Activated T-cell treated with anti-CD3 and anti-CD28 coated beads, Interleukin-2, amount 50 U/mL, for 72 hours (primary cell): ENCODE measurements at places on chromosomes 1 and 21. TPM values are rescaled to one million over a fixed set of nuclear protein-coding genes. Genes with fewer than 3 reads are reported as not detected.
A peak's percentile ranks its signal among the peaks of the same experiment; 100 is the strongest.

DNA sequence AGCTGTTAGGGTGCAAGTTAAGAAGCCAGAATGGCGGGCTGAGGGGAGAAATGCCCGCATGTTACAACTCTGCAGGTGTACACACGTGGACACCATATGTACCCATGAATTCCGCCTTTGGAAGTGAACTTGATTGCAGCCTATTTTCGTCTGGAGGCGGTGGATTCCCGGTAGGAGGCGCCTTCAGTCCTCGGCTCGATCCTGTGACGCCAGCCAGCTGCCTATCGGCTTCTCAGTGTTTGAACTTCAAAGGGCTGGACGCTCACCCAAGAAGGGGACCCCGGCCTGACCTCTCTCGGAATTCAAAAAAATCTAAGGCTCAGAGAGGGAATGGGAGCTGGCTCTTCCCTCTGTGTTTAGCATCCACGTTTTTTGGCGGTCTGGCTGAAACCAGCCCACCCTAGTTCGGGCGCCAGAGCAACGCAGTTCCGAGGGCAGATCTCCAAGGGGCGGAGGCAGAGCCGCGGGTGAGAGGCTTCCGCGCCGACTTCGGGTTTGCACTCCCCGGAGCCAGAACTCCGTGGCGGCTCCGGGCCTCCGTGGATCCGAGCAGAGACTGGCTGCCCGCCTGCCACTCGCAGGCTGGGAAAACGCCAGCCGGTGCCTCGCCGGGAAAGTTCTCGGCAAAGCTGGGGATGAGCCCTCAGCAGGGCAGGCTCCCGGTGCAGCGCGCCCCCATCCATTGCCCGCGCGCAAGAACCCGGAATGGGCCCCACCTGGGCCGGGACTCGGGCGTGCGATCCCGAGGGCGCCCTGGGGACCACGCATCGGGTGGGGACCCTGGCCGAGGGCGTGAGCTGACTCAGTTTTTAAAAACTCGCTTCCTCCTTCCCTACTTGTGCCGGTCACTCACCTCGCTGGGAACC, 996 bp upstream of the TMEM51 start:
- peak overlapping the region; percentile 68 for H3K4me3 ChIP-seq
- H3K27ac ChIP-seq = no peak overlapping the region
- peaks cover 70% of the 10 kb centered on the region for H3K27me3 ChIP-seq

DNA sequence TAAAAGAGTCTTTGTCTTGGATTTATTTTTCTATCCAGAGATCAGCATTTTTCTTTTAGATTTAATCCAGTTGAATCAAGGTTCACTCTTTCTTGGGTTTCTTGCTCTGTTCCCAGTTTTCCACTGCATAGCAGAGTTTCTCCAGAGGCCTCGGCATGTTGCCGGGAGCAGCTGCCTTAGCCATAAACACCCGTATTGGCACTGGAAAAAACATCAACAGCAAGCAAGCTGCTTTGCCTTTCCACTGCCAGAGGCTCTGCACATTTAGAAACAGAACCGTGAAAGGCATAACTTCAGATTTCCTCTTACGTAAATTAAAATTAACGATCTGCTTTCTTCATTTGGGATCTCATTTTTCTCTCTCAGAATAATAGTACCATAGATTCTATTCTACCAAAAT, 181.8 kb upstream of the L1TD1 start:
- H3K27ac ChIP-seq = no peak overlapping the region
- no peak overlapping the region for H3K4me3 ChIP-seq
- peaks cover 1% of the 10 kb centered on the region for H3K36me3 ChIP-seq
- DNase-seq = no peak

Gene UBASH3A
- total RNA-seq = 54.5 TPM

GRCh38 chr1:81920245-81920740, 119.6 kb downstream of the ADGRL2 start:
- no peaks in the 10 kb centered on the region for H3K36me3 ChIP-seq
- no peaks in the 10 kb centered on the region for H3K27me3 ChIP-seq
- H3K27ac ChIP-seq = no peak overlapping the region

DNA sequence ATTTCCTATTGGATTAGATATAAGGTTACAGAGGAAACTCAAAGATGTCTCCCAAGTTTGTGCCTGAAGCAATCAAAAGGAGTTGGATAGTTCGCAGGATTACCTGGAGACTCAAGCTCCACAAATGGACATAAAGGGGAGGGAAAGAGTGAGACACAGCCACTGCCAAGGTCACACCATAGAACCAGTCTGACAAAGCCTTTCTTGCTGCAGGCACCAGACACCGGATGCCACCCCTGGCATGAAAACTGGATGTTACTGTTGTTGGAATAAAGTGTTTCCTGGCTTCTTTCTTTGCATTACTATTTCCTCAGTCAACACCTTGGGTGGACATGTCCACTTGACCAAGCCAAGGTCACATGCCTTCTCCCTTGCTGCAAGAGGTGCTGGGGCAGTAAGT, 70.6 kb downstream of the SNRPE start:
- H3K4me3 ChIP-seq = no peak overlapping the region
- H3K4me1 ChIP-seq = peaks cover 16% of the 10 kb centered on the region
- no peaks in the 10 kb centered on the region for H3K27me3 ChIP-seq

GRCh38 chr1:233019778-233020325, 69.4 kb downstream of the NTPCR start:
- DNase-seq = no peak
- no peak overlapping the region for H3K27ac ChIP-seq
- no peaks in the 10 kb centered on the region for H3K27me3 ChIP-seq

DNA sequence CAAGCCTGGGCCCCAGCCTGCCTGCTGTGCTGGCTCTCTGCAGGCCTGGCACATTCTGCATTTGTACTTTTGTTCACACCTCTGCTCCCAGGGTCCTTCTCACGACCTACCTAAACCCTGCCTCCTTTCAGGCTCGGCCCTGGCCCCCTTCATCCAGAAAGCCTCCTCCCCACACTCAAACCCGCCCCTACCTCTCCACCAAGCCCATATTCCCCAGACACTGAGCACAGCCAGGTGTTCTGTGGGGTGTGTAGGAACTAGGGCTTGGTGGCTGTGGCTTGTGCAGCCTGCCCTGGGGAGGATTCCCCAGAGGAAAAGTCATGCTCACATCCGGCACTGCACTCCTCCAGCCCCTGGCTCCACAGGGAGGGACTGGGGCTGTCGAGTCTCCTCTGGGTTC, 8.2 kb upstream of the MIXL1 start:
- no peaks in the 10 kb centered on the region for H3K36me3 ChIP-seq
- H3K4me1 ChIP-seq = no peaks in the 10 kb centered on the region
- no peak overlapping the region for H3K4me3 ChIP-seq
- H3K27ac ChIP-seq = no peak overlapping the region
- no peak for DNase-seq

Gene ADCY10
- 0.07 TPM for total RNA-seq

GRCh38 chr1:178023181-178023618, 53.3 kb upstream of the SEC16B start:
- H3K27me3 ChIP-seq = no peaks in the 10 kb centered on the region
- DNase-seq = no peak
- no peak overlapping the region for H3K27ac ChIP-seq
- H3K36me3 ChIP-seq = no peaks in the 10 kb centered on the region

Gene EDN2
- total RNA-seq = not detected

DNA sequence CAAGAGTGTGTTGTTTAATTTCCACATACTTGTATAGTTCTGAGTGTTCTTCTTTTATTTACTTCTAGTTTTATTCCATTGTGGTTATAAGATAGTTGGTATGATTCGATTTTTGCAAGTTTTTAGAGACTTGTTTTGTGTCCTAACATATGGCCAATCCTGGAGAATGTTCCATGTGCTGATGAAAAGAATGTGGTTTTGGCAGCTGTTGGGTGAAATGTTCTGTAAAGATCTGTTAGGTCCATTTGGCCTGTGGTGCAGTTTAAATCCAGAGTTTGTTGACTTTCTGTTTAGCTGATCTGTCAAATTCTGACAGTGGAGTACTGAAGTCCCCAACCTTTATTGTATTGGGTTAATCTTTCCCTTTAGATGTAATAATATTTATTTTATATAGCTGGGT, 19.5 kb upstream of the TIPRL start:
- peaks cover 5% of the 10 kb centered on the region for H3K4me1 ChIP-seq
- H3K4me3 ChIP-seq = no peak overlapping the region
- H3K36me3 ChIP-seq = peaks cover 20% of the 10 kb centered on the region

DNA sequence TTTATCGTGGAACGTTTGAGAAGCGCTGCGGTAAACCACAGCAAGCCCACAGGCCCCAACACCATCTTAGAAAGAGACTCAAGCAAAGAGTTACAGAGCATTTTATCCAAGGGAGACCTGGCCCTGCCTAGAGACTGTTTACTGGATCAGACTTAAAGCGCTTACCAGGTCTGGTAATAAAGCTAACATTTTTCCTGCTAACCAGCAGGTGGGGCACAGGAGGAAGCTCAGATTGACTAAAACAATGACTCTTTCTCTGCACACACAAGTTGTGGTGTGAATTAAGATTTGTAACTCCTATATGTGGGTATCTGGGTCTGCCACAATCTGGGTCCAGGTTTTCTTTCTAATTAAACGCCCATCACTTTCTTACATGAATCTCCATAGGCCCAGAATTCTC, 136.5 kb upstream of the ETS2 start:
- no peak overlapping the region for H3K27ac ChIP-seq
- peaks cover 20% of the 10 kb centered on the region for H3K27me3 ChIP-seq
- H3K36me3 ChIP-seq = no peaks in the 10 kb centered on the region
- H3K4me3 ChIP-seq = no peak overlapping the region
- H3K4me1 ChIP-seq = no peaks in the 10 kb centered on the region

DNA sequence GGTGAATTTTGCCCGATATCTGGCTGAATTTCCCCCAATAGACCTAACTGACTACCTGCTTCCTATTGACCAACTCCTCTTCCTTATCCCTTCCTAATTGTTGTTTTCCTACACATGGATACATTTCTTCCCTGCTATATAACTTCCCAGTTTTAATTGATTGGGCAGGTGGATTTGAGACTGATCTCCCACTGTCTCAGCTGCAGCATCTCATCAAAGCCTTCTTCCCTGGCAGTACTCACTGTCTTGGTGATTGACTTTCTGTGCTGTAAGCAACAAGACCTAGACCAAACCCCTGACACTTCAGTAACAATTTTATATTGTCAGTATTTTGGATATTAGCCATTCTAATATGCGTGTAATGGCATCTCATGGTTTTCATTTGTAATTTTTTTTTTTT, 11.3 kb upstream of the PLA2G2A start:
- H3K4me1 ChIP-seq = no peaks in the 10 kb centered on the region
- H3K27ac ChIP-seq = no peak overlapping the region
- DNase-seq = no peak
- no peaks in the 10 kb centered on the region for H3K36me3 ChIP-seq
- H3K4me3 ChIP-seq = no peak overlapping the region
- peaks cover 64% of the 10 kb centered on the region for H3K27me3 ChIP-seq

- DNase-seq = no peak
- H3K4me3 ChIP-seq = no peak overlapping the region
- no peaks in the 10 kb centered on the region for H3K4me1 ChIP-seq
- no peaks in the 10 kb centered on the region for H3K36me3 ChIP-seq
- no peak overlapping the region for H3K27ac ChIP-seq
- no peaks in the 10 kb centered on the region for H3K27me3 ChIP-seq
Measured at GRCh38 chr1:238606457-238606856, 715.7 kb upstream of the ZP4 start.

DNA sequence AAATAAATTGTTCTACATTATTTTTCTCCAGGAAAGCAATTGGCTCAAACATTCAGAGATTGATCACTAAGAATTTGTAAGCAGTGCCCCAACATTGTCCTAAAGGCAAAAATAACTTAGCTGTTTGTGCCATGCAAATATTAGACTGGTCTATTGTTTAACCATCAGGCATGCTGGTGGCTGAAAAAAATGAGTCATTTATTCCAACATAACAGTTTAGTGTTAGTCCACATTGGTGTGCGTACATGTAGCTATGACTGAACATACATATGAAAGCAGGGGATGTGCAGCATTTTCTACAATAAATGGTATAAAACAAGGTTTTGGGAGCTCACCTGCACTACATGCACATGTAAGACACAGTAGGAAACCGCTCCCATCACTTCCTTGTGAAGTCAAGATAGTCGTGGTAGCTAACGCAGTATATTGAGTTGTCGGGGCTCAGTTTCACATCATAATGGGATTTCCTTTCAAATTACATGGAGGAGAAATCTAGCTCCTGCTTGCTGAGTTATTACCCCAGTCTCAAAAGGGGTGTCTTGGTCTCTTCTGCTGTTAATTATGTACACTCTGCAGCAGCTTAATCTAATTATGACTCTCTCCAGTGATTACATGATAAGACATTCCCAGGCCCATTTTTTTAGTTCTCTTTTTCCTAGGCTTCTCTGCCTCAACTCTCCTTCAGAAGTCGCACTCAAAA, 199.4 kb downstream of the LYPLAL1 start:
- H3K4me3 ChIP-seq = no peak overlapping the region
- H3K4me1 ChIP-seq = no peaks in the 10 kb centered on the region
- H3K36me3 ChIP-seq = no peaks in the 10 kb centered on the region
- H3K27ac ChIP-seq = no peak overlapping the region
- no peaks in the 10 kb centered on the region for H3K27me3 ChIP-seq

DNA sequence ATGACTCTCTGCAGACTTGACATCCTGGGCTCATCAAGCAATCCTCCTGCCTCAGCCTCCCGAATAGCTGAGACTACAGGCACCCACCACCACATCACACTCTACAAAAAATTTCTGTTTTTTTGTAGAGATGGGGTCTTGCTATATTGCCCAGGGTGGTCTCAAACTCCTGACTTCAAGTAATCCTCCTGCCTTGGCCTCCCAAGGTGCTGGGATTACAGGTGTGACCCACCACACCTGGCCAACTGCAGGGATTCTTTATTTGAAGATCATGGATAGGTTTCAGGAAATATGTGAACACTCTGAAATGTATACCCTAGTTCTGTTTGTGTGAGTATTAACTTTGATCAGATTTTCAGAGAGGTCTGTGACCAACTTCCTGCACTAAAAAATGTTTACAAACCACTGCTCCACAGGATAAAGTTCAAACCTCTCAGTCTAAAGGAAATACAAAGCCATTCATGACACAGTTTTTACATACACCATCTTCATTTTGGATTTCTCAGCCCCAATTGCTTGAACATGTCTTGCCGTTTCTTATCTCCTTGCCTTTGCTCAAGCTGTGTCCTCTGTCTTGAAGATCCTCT, 252.3 kb upstream of the FGGY start:
- peaks cover 67% of the 10 kb centered on the region for H3K4me1 ChIP-seq
- H3K36me3 ChIP-seq = peaks cover 12% of the 10 kb centered on the region
- H3K27ac ChIP-seq = peak overlapping the region; percentile 83
- DNase-seq = no peak
- H3K27me3 ChIP-seq = peaks cover 5% of the 10 kb centered on the region

Gene KCNK2
- total RNA-seq = not detected

GRCh38 chr1:90580176-90580575, 136.9 kb downstream of the BARHL2 start:
- DNase-seq = no peak
- no peak overlapping the region for H3K27ac ChIP-seq
- no peaks in the 10 kb centered on the region for H3K4me1 ChIP-seq
